ENCODE measurements at places on chromosomes 5 and 9.

DNA sequence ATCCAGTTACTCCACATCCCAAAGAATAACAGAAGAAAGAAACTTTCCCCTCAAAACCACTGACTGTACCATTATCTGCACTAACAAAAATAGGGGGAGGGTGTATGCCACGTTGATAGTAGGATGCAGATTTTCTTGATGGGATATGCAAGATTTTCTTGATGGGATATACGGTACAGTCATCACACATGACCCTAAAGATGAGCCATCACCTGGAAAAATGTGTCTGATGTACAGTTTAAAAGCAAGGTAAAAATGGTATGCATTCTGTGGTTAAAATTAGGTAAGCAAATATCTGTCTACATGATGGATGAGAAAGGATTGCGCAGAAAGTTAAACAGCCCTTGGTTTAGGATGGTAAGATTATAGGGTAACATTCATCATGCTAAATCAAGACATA is 8.6 kb downstream of the COL23A1 start:
- DNase-seq: no peak

DNA sequence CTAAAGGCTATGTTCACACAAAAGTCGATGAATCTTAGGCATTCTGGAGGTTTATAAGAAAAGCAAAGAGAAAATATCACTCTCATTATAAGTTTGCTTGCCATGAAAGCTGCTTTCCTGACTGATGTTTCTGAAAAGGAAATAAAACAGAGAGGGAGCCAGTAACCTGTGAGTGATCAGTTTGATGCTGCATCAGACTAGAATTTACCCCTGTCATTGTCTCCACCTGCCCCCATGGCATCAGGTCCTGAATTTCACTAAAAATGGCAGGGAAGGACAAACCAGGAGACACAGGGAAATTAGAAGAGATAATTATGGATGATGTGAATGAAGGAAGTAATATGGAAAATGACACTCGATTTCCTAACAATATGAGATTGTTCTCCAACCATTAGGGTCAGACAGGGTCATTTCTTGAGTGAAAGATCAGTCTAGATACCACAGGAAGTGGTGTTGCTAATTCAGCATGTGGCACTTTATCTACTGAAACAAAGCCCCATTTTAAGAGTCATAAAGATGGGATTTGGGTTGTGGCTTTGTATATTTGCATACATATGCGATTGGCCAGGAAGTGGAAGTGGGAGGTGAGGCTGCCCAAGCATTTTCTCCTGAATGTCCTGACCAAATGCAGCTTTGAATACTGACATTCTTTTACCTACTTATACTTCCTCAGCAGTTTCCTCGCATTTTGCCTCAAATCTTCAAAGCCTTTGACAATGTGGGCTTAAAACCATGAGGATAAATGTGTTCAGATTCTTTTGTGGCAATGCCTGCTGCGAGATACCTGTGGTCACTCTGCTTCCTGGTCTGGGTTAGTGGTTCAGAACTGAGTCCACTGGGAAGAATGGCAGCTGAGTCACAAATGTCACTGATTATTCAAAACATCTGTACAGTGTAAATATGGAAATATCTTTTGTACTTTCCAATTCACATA is 29.7 kb downstream of the MEGF10 start:
- no peak for DNase-seq

DNA sequence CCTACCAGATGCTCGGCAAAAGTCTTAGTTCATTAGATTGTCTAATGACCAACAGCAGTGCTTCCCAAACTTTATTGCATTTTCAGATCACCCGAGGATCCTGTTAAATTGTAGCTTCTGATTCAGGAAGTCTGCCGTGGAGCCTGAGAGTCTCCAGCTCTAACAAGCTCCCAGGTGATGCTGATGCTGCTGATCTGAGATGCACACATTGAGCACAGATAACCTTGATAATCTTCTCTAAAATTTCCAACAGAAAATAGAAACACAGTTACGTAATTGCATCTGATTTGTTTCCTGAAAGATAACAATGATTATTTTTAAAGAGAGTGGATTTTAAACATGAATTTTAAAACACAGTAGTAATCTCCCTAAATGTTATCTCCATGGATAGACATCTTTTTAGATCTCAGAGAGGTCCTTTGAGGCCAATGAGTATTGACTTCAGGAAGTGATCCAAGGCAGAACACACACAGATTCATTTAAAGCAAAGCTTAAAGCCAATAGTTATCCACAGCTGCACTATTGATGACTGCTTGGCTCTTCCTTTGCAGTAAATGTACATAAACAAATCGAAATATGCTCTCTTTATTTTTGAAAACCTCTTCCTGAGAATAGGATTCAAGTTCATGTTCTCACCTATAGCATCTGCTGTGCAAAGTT is 122.8 kb upstream of the TNPO1 start:
- DNase-seq: no peak

DNA sequence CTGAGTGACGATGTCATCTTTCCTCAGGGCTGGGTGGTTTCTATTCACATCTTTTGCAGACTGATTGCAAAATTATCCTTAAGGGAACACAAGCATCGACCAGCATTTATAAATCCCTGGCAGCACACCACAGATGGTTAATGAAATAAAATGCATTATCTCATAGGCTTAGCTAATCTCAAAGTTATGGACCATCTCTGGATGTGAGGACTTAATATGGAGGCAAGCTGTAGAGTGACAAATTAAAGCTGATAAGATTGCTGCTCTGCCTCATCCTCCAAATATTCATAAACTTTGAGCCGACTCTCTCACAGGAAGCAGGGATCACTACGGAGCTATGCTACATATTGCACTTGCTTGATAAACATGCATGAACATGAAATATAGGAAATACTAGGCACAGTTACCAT is 663.2 kb upstream of the RGMB start:
- no peak for DNase-seq

- no peak for DNase-seq
These were observed 13.4 kb upstream of the EXOC3 start for GRCh38 chr5:429453-430188.

GRCh38 chr5:35146406-35146805 is 83.9 kb downstream of the PRLR start:
- no peak for DNase-seq

DNA sequence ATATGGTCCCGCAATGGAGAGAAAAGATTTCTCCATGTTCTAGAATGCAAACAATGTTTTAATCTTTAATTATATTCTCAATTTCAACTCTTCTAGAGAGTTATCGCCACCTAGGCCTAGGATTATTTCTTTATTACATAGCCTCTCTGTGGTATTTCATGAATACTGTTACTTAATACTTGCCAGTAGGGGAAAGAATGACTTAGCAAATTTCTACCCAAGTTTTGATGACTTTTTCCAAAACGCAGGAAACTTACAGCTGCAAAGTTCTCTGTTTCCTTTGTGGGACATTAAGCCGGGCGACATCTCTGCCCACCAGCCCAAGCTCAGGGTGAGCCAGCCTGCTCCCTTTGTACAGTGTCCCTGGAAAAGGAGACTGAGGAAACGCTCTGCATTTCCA is 73.8 kb downstream of the MED27 start:
- DNase-seq: no peak

GRCh38 chr5:168334695-168335094 is 43.2 kb downstream of the WWC1 start:
- no peak for DNase-seq

DNA sequence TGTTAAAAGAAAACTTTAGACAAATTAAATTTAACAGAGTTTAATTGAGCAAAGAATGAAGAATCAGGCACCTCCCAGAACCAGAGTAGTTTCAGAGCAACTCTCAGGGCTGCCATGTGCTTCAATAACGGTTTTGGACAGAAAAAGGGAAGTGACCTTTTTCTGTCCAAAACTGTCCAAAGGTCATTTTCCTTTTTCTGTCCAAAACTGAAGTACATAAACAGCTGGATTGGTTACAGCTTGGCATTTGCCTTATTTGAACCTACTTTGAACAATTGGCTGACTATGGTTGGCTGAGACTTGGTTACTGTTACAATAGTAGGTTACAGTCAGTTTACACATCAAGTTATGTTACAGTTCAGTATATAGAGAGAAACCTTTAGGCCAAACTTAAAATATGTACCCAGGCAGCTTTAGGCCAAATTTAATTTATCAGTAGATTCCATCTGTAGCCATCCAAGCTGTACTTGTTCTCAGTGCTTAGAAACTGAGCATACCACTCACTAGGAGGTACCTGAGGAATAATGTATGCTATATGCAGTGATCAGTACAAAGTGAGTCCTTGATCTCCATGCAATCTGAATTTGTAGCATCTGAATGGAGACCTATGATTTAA is 44.0 kb downstream of the C9orf85 start:
- no peak for DNase-seq

GRCh38 chr5:171639966-171640365 is 145.7 kb upstream of the SMIM23 start:
- DNase-seq: no peak

DNA sequence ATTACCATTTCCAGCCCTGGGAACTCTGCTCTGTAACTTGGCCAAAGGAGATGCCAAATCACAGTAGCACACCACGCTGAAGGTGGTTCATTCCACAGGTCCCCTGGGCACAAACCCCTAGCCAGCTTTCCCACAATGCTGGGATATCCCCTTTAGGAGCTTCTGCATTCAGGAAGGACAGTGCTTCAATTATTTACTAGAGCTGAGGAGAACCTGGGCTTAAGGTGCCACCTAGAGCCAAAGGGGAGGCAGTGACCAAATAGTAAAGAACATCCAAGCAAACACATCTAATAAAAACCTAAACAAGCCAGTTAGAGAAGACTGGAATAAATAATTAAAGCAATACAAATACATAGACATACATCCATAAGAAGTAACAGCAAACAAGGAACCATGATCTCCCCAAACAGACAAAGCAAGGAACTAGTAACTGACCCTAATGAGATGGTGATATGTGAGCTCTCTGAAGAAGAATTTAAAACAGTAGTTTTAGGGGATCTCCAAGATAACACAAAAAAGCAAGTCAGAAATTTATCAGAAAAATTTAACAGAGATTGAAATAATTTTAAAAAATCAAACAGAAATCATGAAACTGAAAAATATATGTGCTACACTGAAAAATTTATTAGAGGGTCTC is 14.6 kb downstream of the KIF4B start:
- DNase-seq: no peak

- no peak for DNase-seq
These were observed 318.6 kb upstream of the RGMB start for GRCh38 chr5:98454904-98455303.

DNA sequence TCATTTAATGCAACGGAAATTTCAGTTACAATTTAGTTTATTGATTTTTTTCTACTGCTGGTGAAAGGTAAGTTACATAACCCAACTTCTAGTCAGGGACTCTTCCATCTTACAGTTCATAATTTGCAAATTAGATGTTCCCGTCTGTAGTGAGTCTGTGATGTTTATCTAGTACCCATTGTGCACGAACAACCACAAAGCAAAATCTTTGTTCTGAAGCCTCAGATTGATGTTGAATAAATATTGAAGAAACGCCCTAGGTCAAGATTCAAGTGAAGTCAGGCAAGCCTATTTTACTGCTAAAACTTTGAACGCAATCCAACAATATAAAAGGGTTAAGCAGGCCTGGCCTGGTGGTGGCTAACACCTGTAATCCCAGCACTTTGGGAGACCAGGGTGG is 43.1 kb downstream of the BASP1 start:
- no peak for DNase-seq

DNA sequence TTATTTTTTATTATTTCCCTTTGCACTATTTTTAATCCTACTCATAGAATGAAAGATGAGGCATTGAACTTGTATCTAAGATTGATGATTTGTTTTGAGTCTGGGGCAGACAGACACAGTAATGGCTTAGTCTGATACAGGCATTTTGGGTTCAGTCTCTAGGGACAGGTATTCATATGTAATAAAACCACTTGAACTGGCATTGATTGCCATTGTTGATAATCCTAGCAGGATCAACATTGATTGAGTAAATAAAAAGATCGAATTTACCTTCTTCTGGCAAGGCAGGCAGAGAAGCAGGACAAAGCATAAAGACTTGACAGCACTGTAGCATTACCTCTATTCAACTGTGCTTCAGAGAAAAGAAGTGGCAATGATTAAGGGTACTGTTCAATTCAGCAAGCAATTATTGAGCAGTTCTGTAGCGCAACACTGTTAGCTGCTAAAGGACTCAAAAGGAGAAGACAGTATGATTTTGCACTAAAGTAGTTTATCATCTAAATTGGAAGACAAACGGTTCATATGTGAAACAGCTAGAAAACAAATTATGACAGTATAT is 144.4 kb downstream of the COMMD10 start:
- no peak for DNase-seq

- no peak for DNase-seq
These were observed 133.9 kb downstream of the MAN2A1 start for GRCh38 chr5:109823597-109823996.

GRCh38 chr9:119175581-119175980 is 193.7 kb downstream of the BRINP1 start:
- DNase-seq: no peak

GRCh38 chr5:126640866-126641265 is 40.1 kb downstream of the PHAX start:
- no peak for DNase-seq

DNA sequence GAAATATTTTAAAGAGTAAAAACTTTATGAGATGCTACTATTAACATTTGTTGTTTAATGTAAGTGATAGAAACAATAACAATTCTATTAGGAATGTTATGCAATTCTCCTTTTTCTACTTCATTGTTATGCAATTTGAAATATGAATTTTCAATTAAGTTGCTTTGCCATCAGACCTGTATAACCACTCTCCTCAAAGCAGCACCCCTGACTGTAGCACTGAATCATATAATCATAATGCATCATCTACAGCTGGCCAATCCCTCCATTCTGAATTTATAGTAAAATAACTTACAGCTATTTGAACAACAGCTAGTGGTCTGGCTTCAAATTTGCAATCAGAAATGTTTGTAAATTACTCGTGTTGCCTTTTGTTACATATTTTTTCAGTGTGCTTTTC is 29.2 kb downstream of the FBXO4 start:
- DNase-seq: no peak

- no peak for DNase-seq
These were observed 206.2 kb downstream of the TTLL11 start for GRCh38 chr9:121886759-121887485.

DNA sequence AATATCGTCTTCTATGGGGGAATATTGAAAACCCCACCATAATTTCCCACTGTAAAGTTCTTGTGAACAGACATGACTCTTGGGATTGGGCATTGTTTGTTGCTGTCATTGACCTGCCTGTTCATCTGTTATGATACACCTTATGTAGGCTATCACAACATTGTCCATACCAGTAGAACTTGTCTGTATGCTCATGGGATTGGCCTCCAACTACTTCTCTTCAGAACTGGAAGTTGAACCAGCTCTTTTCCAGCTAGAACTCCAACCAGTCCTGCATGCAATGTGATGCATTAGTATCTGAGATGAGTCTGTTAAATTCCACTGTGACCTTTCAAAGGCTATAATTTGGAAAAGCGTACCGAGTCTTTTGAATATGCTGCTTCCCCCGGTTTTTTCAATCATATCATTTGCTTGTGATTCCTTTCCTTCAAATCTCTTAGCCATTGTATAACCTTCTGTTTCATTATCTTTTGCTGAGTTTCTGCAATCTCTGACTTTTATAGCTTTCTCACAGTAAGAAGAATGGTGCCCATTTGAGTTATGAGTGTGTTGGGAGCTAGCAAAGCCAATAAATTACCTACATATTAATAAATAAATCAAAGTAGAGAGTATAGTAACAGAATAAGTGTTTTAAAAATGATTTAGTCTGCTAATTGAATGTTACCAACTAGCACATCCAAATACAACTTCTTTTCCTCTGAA is 101.9 kb downstream of the PLK2 start:
- no peak for DNase-seq
